ENCODE measurements at places on chromosomes 12 and 14. TPM values are rescaled to one million over a fixed set of nuclear protein-coding genes. Genes with fewer than 3 reads are reported as not detected.
A peak's percentile ranks its signal among the peaks of the same experiment; 100 is the strongest.

Gene LMNTD1
- 0.58 TPM for total RNA-seq

Gene SLC8A3
- total RNA-seq: 5.9 TPM

Gene ALKBH1
- 10.6 TPM for total RNA-seq

- DNase-seq: no peak
Measured at GRCh38 chr14:64994540-64994939, 7.8 kb downstream of the FNTB start.

DNA sequence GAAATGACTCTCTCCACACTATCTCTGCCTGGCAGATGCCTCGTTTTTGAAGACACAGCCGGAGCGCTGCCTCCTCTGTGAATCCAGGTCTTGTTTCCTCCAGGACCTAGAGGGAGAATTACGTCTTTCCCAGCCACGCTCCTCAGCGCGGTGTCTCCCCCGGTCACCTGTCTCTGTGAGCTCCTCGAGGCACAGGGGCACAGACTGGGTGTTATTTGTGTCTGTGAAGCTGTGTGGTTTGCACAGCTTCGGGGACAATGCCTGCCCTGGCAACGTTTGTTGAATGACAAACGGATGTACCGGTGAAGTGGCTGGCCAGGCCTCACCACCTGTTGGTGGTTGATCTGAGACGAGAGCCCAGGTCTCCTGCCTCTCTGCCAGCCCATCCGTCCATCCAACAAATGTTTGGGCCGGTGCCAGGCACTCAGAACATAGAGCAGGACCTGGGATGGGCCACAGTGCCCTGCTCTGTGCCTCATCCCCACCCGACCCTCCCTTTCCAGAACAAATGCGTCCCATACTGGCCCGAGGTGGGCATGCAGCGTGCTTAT is 6.1 kb downstream of the PTPN6 start:
- no peak for DNase-seq

GRCh38 chr12:122161682-122162081 is 12.3 kb downstream of the IL31 start:
- no peak for DNase-seq

- DNase-seq: no peak
Measured at GRCh38 chr12:115870510-115870909, 407.0 kb downstream of the MED13L start.

GRCh38 chr14:45698462-45699134 is 445.6 kb upstream of the MIS18BP1 start:
- no peak for DNase-seq

- no peak for DNase-seq
Measured at GRCh38 chr12:132411457-132411856, 78.5 kb upstream of the FBRSL1 start.

DNA sequence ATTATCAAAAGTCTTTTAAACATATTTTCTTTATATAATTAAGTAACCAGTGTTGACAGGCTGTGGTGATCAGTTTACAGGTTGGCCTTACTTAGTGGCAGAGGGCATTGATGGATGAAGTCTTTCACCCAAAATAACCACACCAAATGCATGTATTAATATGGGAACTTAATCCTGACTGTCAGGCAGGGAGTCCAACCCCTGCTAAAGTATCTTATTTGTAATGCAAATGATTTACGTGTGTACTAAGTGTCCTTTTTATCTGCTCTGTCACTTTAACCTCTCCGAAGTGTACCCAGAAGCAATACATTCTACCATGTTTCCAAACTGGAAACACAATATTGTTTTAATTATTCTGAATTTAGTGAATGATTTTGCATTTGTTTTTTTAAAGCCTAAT is 1.4 kb downstream of the MYBPC1 start:
- DNase-seq: no peak

DNA sequence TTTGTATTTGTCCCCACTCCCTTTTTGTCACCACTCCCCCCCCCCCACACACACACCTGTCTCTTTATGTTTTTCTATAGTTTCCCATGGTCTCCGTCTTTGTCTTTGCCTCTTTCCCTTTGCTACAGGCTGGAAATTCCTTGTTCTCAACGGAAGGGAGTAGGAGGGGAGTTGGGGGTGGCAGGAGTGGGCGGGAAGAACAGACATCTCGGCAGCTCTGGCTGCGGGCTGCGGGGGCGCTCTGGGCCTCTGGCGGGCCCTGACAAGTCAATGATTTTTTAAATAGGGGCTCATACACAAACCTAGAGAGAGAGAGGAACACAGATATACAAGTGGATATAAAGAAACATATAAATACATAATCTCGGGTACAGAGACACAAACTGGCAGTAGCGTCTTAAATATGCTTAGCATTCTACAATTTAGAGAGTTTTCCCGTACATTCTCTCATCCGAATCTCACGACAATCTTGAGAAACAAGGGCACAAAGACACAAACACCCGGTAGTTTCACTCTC is 2.4 kb upstream of the NAB2 start:
- DNase-seq: peak; percentile 82

GRCh38 chr12:57239587-57240065 is 10.1 kb downstream of the SHMT2 start:
- no peak for DNase-seq

Measured in left cardiac atrium (tissue), 4 donors.